SJCRH30 (cell line): ENCODE measurements at places on chromosomes 6 and 20. TPM values are rescaled to one million over a fixed set of nuclear protein-coding genes. Genes with fewer than 3 reads are reported as not detected.
A peak's percentile ranks its signal among the peaks of the same experiment; 100 is the strongest.

Gene CCN5
- total RNA-seq = not detected in 2 replicates

Gene XKR7
- total RNA-seq = 0.02 and 0.03 TPM in 2 replicates

- no peak for DNase-seq
These were observed 320.9 kb upstream of the SASH1 start for GRCh38 chr6:148021699-148022098.

Gene SLC22A7
- not detected in 2 replicates for total RNA-seq

DNA sequence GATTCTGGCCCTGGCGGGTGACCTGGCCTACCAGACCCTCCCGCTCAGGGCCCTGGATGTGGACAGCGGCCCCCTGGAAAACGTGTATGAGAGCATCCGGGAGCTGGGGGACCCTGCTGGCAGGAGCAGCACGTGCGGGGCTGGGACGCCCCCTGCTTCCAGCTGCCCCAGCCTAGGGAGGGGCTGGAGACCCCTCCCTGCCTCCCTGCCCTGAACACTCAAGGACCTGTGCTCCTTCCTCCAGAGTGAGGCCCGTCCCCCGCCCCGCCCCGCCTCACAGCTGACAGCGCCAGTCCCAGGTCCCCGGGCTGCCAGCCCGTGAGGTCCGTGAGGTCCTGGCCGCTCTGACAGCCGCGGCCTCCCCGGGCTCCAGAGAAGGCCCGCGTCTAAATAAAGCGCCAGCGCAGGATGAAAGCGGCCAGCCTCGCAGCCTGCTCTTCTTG lies 868 bp upstream of the SLC2A4RG start:
- peak; percentile 62 for DNase-seq

DNA sequence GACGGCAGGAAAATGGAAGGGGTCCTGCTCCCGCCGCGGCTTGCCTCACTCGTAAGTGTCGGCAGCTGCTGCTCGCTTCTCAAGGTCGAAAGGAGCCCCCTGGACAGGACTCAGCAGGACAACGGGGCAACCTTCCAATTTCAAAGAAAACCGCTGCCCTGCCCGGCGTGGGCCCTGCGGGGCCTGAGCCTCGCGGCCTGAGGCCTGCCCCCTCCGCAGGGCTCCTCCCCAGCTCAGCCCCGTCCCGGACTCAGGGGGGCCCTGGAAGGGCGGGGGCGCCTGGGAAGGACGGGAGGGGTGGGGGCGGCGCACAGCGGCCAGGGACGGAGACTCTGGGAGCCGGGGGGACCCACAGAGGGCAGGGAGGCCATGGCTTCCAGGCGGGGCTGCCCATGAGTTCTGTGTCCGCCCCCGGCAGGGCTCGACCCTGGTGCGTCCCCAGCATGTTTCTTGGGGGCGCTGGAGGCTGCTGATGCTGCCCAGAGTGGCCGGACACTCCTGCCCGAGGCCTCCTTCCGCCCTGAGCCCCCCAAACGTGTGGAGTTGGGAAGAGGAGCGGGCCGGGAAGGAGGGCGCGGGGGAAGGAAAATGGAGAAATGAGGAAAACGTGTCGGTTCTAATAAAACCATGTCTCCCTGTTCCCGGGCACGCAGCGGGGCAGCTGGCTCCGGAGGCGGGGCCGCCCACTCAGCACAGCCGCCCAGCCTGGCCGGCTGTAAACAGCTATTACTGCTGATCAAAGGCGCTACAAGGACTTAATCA lies 114.6 kb downstream of the DLL1 start:
- peak; percentile 60 for DNase-seq

- no peak for DNase-seq
These were observed 180.6 kb downstream of the PTPRK start for GRCh38 chr6:128339635-128340450.

Gene OR2H1
- not detected in 2 replicates for total RNA-seq

Gene ULBP3
- 9.8 and 10.3 TPM in 2 replicates for total RNA-seq

Gene AFDN
- total RNA-seq = 64.5 and 75.0 TPM in 2 replicates

DNA sequence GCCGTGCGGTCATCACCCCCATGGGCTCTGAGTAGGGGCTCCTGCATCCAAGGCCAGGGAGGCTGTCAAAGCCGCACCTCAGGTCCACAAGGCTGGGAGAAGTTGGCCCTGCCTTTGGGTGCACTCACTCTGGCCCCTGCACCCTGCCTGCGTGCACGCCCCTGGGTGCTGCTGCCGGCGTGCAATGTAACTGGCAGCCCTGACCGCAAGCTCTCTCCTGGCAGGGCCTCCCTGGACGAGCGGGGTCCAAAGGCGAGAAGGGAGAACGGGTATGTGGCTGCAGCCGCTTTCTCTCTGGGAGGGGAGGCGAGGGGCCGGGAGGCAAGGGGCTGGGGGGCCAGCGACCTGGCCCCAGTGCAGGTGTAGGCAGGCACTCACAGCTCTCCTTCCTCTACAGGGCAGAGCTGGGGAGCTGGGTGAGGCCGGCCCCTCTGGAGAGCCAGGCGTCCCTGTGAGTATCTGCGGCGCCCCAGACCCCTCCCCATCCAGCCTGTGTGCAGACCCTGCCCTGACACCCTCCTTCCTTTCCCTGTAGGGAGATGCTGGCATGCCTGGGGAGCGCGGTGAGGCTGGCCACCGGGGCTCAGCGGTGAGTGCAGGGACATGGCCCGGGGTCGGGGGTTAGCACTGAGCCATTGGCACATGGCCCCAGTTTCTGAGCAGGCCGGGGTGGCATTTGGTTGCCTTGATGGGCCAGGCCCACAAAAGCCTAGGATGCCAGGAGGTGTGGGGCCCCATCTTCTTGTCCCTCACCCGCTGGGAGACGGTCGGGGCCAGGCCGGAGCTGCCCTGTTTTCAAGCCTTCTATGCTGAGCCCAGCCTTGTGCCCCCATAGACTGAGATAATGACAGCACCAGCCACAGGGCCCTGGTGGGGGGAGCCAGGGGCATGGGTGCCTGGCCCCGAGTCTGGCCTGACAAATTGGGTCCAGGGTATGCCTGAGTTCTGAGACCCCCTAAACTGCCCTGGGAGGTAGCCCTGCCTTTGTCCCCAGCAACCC lies 12.7 kb downstream of the COL9A3 start:
- DNase-seq = no peak

DNA sequence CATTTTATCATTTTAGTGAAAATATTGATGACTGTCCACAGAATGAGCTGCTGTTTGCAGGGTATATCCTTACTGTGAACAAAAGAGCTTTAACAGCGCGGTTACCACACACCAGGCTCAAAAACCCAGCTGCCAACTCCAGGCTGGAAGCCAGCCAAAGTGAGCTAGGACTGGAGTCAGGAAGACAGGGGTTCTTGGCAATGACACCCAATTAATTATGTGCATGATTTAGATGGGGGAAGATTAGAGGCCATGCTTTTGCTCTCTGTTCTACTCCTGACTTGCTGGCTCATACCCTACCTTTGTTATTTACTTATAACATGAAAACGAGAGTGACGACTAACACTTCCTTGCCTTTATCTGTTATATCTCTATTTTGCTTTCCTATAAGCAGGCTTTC lies 128.9 kb upstream of the SHLD1 start:
- peak; percentile 91 for DNase-seq

DNA sequence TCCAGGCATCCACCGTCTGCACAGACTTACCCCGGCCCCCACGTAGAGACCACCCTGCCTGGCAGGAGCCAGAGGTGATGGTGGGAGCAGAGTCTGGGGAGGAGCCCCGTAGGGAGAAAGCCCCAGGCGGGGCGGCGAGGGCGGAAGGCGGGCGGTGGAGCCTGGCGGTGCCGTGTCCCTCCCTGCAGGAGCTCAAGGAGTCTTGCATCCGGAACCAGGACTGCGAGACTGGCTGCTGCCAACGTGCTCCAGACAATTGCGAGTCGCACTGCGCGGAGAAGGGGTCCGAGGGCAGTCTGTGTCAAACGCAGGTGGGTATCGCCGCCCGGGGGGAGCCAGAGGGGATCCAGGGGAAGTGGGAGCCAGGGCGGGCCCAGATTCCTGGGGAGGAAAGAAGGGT lies 6.0 kb downstream of the CLPSL1 start:
- DNase-seq = no peak

GRCh38 chr6:113623129-113623528 lies 234.0 kb upstream of the MARCKS start:
- no peak for DNase-seq

DNA sequence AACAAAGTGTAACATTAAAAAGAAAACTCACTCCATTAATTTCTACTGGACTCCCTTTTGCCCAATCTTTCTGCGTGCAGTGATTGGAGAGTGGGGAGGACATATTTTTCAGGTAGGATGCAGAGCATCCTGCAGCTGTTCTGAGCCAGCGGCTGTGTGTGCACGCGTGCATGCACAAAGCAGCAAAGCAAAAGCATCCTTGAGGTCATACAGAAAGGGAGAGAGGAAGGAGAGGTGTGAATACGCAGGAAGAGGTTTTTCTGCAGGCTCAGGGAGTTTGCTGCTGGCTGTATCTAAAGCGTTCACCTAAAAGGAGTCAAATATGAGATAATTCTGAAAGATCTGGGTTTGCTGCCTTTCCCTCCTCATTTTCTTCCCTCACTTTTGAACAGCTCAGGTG lies 108.4 kb downstream of the HUS1B start:
- no peak for DNase-seq

- no peak for DNase-seq
These were observed 540.2 kb downstream of the PRKN start for GRCh38 chr6:162187168-162187935.

DNA sequence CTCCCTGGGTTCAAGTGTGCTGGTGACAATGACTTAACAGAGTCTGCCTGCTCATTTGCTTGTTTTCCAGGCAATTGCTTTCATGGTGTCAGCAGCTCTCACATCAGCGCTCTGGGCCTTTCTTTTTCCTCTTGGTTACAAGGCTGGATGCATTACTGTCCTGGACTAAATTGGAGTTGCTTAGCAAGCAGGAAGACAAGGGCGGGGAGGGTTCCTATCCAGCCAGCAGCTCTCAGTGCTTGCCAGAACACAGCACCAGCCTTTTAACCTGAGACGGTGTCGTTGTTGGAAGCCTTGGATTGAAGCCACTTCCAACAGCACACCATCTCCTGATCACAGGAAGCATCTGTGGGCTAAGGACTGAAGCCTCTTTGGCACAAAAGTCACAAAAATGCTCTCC lies 606.9 kb downstream of the CDH26 start:
- DNase-seq = no peak

Gene BEND6
- total RNA-seq = 0.48 and 0.93 TPM in 2 replicates

DNA sequence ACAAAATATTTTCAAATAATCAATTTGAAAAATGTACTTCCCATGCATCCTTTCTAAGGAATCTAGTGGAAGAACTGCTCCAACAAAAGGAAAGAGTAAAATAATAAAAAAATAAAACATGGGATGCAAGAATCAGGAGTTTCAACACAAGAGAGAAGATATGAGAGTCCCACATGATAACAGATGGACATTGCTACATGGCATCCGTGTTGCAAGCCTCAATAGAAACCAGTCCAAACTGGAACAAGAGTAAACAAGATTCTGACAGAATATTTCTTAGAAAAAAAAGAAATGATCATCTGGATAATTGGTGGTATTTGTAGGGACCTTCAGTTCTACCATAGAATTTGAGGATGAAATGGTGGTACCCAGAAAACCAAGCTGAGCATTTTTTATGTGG lies 186.8 kb downstream of the FRK start:
- no peak for DNase-seq

DNA sequence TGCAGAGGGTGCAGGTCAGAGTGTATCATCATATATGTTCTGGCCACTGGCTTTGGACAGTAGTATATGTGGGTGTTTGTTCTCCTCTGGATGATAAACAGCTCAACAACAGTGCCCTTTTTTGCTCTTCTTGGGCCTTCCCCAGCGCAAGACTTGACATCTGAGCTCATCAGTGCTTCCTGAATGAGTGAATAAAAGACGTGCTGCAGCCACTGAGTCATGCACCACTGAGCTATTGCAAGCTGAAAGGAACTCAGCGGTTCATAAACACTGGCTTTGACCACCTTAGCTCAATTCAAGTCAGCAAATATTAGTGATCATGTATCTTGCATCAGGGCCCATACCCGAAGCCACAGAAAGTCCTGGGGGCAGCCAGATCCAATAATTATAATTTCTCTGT lies 105.3 kb upstream of the KCNG1 start:
- DNase-seq = no peak

Gene PNPLA1
- not detected in 2 replicates for total RNA-seq
